CD4-positive, alpha-beta T cell treated with Interleukin-15 for 1 hour (primary cell): ENCODE measurements at places on chromosomes 1 and 21.

- no peak for DNase-seq
Observed at GRCh38 chr1:86499987-86500593, 31.4 kb downstream of the CLCA1 start.

DNA sequence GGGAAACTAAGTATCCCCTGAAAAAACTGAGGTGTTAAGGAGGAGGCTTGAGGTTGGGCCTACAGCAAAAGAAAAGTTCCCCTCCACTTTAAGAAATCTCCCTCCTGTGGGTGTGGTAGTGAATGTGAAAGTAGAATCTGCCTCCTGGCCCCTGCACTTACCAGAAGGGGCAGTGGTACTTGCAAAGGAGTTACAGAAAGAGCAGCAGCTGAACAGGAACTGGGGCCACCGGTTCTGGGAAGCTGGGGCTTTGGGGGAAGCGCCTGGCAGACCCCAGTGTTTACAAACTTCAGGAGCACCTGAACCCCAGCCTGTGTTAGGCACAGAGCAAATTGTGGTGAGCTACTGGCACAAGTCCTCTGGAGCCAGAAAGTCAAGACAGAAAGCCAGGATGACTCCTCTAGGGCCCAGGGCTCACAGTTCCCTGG, 250.2 kb upstream of the FGGY start:
- DNase-seq, result peak; percentile 51

DNA sequence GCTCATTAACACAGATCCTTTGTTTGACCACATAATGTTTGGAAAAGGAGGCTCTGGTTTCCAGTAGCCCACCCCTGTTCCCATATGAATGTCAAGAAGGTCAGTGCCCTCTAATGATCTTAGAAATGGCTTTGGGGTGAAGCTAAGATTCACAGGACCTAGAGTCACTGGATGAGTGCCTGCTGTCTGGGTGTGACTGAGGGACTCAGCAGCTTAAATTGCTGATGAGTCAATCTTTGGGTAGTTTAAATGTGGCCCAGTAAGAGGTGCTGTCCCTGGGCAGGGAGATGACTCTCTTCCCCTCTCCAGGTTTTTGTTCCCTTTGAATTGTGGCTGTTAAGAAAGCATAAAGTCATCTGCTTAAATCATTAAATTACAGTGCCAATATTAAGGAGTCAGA, 50.6 kb downstream of the L1TD1 start:
- no peak for DNase-seq

DNA sequence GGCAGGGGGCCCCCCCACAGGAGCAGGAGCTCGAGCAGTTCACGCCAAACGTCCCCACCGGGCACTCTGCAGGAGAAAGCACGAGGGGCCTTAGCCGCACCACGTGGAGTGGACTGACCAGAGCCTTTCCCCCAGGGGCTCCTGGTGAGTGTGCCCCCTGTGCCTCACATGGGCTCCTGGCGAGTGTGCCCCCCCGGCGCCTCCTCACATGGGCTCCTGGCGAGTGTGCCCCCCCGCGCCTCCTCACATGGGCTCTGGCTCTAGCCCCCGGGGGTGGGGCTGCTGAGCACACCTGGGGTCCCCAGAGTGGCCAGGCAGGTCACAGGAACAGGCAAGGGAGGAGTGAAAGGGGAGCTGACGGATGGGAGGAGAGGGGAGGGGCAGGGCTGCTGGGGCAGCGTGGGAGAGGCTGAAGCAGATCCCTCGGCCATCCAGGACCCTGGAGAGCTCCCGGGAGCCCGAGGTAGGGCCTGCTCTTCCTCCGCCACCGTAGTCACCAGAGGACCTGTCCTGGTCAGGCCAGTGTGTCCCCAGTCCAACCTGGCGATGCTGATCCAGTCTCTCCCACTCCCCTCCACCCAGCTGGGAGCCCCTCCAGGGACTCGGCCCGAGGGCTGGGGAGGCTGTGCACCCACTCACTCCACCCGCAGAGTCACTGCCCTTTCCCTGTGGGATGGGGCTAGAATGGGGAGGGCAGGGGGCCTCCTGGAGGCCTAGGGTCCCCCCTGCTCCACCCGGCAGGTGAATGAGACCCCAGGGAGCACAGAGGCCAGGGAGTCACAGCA, 47.6 kb downstream of the ARHGEF16 start:
- DNase-seq, result peak; percentile 28

DNA sequence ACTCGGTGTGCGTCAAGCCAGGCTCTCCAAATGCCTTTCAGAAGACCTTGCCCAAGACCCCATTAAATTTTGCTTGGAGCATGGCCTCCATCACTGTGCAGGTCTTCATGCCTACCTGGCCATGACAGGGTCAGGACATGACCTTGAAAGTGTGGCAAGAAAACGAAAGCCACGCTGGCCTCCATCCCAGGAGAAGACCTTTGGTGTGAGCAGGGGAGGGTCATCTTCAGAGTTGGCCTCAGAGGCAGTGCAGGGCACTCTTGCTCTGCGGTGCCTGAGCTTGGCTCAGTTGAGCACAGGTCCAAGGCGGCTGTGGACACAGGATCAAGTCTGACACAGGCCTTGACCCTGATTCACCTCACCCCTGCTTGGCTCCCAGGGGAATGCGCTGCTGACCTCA, 181.4 kb upstream of the TMEM51 start:
- no peak for DNase-seq

DNA sequence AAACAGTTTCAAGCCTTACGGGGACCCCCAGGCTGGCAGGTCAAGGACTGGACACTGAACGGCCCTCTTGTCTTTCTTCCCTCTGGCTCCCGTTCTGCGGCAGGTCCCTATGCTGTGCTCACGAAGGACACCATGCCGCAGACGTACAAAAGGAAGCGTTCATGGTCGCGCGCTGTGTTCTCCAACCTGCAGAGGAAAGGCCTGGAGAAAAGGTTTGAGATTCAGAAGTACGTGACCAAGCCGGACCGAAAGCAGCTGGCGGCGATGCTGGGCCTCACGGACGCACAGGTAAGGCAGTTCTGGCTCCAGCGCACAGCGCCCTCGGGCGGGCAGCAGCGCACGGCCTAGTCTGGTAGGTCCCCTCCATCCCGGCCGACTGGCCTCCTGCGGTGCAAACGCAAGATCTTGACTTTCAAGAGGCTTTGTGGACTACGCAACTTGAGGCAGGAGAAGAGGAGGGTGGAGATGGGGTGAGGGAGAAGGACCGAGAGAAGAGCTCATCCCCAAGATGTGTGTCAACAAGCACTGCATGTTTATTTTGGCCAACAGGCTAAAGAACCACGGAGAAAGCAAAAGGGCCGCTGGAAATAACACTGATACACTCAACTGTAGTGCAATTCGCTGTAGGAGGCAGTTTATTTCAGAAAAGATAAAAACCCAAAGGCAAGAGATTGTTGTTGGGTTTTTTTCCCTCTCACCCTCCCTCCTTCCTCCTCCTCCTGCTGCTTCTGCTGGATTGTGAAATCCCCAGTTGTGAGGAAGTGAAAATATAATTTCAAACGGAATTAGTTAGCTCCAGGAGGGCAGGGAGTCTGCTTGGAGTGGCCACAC, 3.0 kb downstream of the HLX start:
- DNase-seq, result no peak

GRCh38 chr21:33858667-33859372, 56.8 kb downstream of the ATP5PO start:
- DNase-seq, result no peak

DNA sequence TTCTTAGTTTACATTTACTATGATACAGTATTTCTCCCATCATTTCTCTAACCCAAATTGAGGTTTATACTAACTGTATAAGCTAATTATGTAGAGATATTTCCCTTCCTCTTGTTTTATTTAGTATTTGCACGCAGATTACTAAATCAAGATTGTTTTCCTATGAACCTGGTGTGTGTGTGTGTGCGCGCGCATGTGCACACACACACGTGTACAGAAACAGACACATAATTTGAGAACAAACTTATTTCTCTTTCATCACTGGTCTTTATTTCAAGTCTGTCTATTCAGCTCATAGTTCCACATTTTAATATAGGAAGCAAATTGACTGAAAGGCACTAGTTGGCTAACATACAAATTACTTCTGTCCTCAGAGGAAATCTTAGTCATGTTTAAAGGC, 19.7 kb upstream of the COL24A1 start:
- no peak for DNase-seq

DNA sequence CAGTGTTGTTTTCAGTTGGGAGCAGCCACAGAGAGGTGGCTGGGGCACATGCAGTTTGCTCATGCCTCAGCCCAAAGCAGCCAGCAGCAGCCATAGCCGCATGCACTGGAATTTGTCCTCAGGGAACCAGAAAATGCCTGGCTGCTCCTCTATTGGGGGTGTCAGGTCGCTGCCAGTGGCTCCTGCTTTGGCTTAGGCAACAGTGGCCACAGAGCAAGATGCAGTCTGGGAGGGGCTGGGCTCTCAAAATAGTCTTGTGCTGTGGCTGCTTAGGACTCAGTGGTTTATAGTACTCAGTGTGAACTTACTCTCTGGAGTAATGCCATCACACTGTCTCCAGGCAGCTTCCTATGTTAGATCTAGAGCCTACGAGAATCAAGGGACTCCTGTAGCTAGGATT, 25.0 kb downstream of the CD55 start:
- no peak for DNase-seq

GRCh38 chr21:42313501-42313969, 1.7 kb downstream of the TFF3 start:
- DNase-seq, result no peak

DNA sequence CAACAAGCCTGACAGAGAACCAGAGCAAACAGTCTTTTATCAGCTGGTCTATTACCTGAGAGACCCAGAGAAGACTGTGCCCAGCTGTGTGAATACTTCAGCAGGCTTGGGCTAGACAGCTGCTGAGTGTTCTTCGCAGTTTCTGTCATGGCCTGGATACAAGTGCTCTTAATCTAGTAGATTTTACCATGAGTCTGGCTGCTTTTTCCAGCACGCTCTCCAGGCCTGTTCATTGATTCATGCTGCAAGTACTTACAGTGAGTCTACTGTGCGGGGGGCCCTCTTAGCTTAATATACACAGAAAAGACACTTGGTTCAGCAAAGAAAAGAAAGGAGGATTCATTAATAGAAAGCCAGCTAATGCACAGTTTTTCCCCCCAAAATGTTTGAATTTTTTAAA, 48.5 kb downstream of the RGS7 start:
- DNase-seq, result no peak

GRCh38 chr1:109252893-109253802, 3.8 kb downstream of the CELSR2 start:
- DNase-seq, result no peak

DNA sequence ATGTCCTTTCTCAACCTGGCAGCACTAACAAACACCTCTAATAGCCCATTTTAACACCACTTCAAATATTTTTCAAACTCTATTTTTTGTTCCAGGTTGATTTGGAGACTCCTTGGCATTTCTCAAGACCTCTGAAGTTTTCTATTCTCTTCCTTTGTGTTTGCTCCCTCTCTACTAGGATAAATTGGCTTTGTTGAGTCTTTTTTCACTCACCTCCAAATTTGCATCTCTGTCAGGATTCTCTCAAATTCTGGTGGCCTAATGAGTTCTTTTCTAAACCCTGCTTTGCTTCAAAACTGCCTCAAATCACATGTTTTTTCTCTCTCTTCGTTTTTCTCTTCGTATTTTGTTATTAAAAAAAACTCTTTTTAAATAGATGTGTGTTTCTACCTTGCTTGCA, 582.2 kb upstream of the ADGRL4 start:
- DNase-seq, result no peak

DNA sequence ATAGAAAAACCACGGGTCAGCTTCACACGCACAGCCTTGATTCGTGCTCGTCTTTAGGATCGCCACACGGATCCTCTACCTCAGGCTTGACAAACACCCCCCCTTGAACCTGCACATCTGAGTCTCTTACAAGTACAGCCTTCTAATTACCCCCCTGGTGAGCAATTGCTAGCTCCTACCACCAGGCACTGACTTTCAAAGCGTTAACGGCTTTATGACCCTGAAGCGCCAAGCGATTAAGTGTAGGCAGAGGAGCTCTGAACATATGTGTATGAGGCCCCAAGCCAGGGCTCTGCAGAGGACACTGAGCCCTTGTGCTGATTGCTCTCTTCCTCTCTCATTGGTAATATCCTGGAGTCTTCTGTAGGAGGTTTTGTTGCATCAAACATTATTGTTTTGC, 55.7 kb upstream of the EPHA8 start:
- DNase-seq, result no peak

GRCh38 chr1:1966071-1966740, 37.4 kb downstream of the CFAP74 start:
- no peak for DNase-seq

GRCh38 chr21:36513430-36513829, 33.5 kb upstream of the CLDN14 start:
- no peak for DNase-seq

DNA sequence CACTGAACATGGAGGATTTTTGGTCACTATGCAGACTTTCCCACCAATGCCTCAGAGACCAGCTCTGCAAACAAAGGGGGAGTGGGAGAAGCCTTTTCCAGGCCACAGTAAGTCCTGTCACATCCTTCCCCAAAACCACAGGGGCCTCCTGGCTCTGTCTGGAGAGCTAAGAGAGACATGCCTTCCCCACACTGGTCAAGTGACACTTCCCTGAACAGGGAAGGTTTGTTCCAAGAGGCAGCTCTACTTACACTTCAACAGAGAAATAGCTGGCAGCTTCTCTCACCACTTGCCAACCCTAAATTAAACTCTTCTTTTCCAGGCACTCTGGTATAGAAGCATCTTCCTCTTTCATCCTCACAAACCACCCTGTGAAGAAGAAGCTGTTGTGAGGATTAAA, 39.7 kb downstream of the EDN2 start:
- DNase-seq, result no peak

DNA sequence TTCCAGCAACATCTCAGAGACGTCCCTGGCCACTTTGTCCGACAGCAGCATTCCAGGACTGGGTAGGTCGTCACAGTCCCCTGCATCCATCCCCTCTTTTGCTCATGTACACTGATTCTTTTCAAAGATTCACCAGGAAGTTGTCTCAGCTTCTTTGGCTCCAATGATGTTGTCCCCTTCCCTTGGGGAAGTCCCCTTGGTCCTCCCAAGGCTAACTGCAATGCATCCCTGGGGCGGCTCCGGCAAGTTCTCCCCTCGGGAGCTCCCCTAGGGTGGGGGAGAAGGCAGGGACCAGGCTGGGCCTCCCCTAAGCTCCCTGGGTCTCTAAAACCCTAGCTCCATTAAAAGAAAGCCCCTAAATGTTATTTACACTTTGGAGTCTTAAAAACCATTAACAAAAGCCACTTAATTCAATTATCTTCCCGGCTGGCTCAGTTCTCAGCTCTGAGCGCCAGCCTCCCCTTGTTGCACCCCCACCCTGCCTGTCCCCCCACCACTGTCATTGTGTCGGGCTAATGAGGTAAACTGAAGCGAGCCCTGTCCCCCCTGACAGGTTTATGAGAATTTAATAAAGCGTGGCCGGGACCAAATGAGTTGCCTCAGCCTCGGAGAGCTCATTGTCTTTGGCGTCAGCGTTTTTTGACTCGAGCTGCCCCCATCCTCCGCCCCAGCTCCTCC, 25.3 kb downstream of the KNCN start:
- no peak for DNase-seq

- DNase-seq, result no peak
Observed at GRCh38 chr1:50189369-50189768, 80.6 kb downstream of the ELAVL4 start.

DNA sequence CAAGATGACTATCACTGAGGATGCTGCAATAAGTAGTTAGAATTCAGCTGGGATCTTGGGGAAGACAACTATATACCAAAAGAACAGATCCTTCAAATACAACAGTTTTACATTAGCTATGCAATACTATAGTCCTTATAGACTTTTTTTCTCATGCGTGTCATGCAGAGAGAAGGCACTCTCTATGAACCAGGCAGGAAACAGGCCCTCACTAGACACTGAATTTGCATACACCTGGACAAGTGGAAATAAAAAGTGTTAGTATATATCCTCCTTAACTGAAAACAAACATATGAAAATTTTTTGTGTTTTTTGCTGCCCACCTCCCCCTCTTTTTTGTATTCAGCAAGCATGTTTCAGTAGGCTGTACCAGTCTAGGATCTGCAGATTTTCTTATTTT, 29.9 kb downstream of the TMCO1 start:
- no peak for DNase-seq
